ENCODE measurements at places on chromosomes 1 and 21. TPM values are rescaled to one million over a fixed set of nuclear protein-coding genes. Genes with fewer than 3 reads are reported as not detected.

The PLPP3 gene
- 157 TPM for total RNA-seq

The MFN2 gene
- 64.6 TPM for total RNA-seq

The WARS2 gene
- 9.8 TPM for total RNA-seq

The TNNT2 gene
- total RNA-seq = 1.4 TPM

The CCDC181 gene
- total RNA-seq = 0.63 TPM

The DENND1B gene
- total RNA-seq = 10.2 TPM

The DOP1B gene
- 16.5 TPM for total RNA-seq

The OPRD1 gene
- total RNA-seq = 0.27 TPM

The PATJ gene
- 11.9 TPM for total RNA-seq

Data from osteocyte (in vitro differentiated cells).